Hepatocyte (in vitro differentiated cells): ENCODE measurements at places on chromosomes 12 and 14.
A peak's percentile ranks its signal among the peaks of the same experiment; 100 is the strongest.

- no peak for DNase-seq
Observed at GRCh38 chr14:29236848-29237247, 470.3 kb downstream of the FOXG1 start.

DNA sequence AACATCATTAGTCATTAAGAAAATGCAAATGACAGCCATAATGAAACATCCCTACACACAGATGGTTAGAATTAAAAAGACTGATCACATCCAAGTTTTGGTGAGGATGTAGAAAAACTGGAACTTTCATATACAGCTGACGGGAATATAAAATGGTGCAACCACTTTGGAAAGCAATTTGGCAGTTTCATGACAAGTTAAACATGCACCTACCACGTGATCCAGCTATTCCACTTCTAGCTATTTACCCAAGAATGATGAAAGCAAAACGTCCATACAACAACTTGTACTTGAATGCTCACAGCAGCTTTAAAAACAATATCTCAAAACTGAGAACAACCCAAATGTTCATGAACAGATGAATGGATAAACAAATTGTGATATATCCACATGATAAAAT is 77.9 kb upstream of the AVPR1A start:
- DNase-seq = no peak

GRCh38 chr14:21069388-21070082 is 569 bp upstream of the ARHGEF40 start:
- DNase-seq = peak; percentile 55

- peak; percentile 74 for DNase-seq
Observed at GRCh38 chr14:55780156-55780946, 200.3 kb downstream of the KTN1 start.

- DNase-seq = no peak
Observed at GRCh38 chr12:80168936-80169335, 69.6 kb downstream of the OTOGL start.

- no peak for DNase-seq
Observed at GRCh38 chr12:47073951-47074350, 5.5 kb upstream of the PCED1B start.

- no peak for DNase-seq
Observed at GRCh38 chr12:119457271-119457670, 122.7 kb downstream of the CCDC60 start.

DNA sequence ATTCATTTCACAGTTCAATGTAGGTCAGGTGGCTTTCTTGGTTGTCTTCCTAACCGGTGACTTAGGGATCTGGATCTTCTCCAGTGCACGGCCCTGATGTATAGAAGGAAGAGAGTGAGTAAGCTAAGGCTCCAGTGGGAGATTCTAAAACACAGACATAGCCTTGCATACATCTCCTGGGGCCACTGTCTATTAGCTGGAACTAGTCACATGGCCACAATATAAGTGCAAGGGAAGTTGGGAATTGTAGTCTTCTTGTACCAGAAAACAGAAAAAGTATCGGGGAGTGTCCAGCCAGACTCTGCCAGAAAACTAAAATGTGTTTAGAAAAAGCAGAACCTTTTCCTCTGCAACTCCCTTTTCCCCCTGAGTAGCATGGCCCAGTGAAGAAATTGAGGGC is 531.6 kb downstream of the VRK1 start:
- no peak for DNase-seq

GRCh38 chr12:52208424-52209165 is 16.8 kb upstream of the KRT80 start:
- no peak for DNase-seq

DNA sequence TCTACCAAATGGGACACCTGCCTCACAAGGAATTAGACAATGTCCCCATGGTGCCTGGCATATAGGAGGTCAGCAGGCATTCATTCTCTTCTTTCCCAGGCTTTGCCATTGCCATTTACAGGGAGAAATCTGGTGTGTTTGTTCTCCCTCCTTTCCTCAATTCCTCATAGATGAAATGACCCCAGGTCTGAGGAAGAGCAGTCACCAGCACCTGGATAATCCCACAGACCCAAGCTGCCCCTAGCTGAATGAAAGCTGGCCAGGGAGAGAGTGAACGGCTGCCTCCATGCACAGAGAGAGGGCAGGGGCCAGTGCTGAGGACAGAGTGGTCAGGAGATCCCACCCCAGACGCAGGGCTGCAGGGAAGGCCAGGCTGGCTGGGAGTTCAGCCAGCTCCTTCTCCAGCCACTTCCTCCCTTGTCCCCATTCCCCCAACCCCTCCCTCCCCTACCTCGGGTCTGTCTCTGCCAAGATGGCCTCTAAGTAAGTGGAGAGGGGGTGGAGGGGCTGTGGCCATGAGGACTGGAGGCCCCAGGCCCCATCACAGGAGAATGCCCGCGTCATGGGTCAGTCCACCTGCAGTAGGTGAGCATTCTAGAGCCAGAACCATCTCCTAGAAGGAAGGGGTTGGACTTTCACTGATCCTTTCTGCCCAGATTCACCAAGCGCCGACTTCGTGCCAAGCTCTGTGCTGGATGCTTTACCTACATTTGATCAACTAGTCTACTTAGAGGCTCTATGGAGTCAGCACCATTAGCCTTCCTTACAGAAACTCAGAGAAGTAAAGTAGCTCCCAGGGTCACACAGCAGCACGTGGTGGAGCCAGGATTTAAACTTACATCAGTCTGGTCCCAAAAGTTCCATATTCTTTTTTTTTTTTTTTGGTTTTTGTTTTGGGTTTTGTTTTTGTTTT is 2.0 kb upstream of the KRT4 start:
- no peak for DNase-seq
